Stimulated activated CD4-positive, alpha-beta T cell treated with anti-CD3 and anti-CD28 coated beads, Interleukin-4, amount 100 ng/mL, for 4 hours (primary cell): ENCODE measurements at places on chromosomes 13 and 19.

DNA sequence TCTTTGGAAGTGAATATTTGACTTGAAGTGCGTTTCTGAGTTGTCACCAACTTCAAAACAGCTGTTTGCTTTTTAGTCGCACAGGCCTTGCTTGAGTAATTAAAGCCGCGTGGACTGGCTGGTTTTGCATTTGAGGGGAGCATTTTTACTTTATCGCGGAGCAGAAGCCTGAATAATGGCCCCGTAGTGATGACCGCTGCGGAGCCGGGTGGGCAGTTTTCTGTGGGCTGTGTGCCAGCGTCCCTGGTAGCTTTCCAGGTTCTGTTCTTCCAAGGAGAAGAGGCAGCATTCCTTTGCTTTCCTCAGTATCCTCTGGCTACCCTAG, 1.1 kb downstream of the NAA16 start:
- no peak for DNase-seq

DNA sequence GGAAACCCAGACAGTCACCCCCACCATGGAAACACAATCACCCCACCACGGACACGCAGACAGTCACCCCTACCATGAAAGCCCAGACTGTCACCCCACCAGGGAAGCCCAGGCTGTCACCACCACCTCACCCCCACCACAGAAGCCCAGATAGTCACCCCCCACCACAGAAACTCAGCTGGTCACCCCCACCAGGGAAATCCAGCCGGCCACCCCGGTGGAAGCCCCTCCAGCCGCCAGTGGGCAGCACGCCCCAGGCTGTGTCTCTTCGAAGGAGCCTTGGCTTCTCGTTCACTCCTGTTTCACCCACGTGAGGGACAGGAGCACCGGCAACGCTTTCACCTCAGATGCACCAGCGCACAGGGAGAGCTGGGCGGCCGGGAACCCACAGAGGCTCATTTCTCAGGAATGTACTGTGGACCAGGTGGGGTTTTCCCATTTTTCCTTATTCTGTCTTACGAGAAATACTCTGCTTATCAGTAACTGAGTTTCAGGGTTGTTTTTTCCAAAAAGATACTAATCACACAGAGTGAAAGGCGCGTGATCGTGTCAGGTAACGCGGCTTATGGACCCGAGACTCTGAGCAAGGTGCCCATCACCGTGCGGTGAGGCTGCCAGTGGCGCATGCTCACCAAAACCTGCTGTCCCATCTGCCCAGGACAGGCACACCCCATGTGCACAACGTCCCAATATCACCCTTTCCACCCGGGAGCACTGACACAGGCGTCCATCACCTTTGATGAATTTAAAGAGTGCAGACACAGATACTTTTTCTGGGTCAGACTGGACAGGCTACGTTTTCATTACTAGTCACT, 28.0 kb downstream of the CARS2 start:
- no peak for DNase-seq

DNA sequence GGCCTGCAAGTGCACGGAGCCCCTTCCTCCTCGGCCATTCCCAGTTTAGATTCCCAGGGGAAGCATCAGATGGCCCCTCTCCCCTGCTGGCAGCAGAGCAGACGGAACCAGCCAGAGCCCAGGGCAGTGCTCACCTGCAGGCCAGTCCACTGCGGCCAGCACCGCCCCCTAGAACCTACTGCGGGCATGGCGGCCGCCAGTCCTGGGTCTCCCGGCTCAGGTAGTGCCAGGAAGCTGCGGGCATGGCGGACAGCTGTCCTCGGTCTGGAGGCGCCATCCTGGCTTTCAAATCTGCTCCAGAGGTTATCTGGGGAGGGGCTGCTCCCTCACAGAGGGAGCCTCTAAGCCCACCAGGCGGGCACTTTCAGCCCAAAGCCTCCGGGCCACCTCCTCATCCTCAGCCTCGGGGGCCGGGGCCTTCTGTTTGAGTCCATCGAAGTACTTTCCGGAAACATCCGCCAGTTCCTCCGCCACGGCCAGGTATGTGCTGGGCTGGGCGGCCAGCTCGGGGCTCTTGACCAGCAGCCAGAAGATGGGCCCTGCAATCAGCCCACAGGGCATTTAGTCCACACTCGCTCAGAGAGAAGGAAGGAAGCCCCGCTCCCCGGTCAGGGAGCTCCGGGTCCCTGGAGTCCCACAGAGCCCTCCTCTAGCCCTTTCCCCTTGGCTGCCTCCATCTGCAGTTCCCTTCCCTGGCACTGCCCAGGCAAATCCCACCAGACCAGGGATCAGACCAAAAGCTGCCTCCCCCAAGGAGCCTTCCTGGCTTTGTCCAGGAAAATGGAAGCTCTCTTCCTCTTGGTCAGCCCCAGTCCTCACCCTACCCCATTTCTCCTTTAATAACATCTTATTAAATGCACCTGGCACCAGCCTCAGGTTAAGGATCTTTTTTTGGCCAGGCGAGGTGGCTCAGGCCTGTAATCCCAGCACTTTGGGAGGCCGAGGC, 7.0 kb upstream of the GP6 start:
- DNase-seq, result no peak

- peak; percentile 74 for DNase-seq
Observed at GRCh38 chr19:10505583-10506229, 2.5 kb upstream of the KEAP1 start.

- no peak for DNase-seq
Observed at GRCh38 chr19:40279761-40280607, 5.2 kb downstream of the AKT2 start.

DNA sequence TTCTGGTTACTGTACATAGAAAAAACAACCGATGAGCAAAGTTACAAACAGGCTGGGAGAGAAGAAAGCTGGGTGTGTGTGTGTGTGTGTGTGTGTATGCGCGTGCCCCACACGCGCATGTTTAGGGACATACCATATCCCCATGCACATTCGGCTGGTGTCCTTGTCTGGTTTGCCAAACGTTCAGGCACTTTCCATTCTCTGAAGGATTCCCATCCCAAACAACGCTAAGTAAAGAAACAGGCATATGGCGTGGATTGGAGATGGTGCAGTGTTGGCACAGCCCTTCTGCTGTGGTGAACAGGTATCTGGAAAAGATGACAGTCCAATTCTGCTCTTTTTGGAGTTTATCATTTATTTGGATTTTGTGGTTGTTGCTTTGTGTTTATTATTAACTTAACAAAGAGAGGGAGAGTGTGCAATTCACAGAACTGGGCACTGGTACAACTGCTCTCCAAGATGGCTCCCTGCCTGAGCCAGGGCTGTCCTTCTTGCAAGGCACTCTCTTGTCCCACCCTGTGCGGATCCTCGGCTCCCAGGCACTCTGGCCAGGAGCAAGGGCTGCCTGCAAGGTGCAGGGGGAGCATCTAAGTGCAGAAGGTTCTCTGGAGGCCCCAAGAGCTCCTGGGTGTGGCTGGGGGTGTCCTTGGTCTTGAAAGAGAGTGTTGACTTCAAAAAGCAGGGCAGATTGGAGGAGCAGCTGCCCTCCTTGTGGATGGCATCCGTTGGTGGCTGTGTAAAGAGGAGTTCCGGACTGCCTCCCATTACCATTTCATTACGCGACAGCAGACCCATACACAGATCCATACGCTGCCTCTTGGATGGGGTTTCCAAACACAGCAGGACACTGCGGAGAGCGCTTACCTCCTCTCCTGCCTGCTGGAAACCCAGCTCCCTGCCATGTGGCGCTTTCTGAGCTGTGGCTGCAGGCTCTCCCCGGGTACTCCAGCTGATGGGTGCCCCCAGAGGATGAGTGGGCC, 263.1 kb downstream of the ZNF536 start:
- no peak for DNase-seq

- no peak for DNase-seq
Observed at GRCh38 chr19:17796013-17796837, 1.3 kb downstream of the B3GNT3 start.
